Stimulated activated CD4-positive, alpha-beta T cell treated with anti-CD3 and anti-CD28 coated beads, Interleukin-15, amount 100 ng/mL, for 24 hours (primary cell): ENCODE measurements at places on chromosomes 5 and 9.

DNA sequence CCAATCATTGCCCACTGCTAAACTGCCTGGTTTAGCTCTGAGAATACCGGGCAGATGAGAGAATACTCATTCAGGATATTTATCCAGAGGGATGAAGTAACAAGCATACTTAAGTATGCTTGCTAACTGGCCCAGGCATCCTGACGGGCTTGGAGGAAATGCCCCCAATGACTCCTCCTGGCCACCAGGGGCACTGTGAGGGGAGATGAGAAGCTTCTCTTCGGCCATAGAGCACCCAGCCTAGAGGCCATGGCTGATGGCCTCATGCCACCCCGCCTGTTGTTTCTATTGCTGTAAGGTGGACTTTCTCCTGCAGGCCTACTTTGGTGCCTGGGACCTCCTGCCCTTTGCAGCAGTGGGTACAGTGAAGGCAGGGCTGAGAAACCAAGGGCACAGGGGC, 134.5 kb upstream of the FSTL4 start:
- peak; percentile 33 for DNase-seq

GRCh38 chr9:137014776-137015539, 13.1 kb downstream of the ABCA2 start:
- DNase-seq, result no peak

GRCh38 chr9:9389904-9390303, 1222.9 kb downstream of the PTPRD start:
- DNase-seq, result no peak

GRCh38 chr5:68319706-68320412, 104.3 kb downstream of the PIK3R1 start:
- DNase-seq, result no peak

GRCh38 chr9:22131817-22132216, 122.7 kb upstream of the CDKN2B start:
- no peak for DNase-seq

GRCh38 chr5:108818613-108819272, 71.0 kb downstream of the FER start:
- no peak for DNase-seq

GRCh38 chr9:90059436-90059835, 454.6 kb downstream of the GADD45G start:
- no peak for DNase-seq

DNA sequence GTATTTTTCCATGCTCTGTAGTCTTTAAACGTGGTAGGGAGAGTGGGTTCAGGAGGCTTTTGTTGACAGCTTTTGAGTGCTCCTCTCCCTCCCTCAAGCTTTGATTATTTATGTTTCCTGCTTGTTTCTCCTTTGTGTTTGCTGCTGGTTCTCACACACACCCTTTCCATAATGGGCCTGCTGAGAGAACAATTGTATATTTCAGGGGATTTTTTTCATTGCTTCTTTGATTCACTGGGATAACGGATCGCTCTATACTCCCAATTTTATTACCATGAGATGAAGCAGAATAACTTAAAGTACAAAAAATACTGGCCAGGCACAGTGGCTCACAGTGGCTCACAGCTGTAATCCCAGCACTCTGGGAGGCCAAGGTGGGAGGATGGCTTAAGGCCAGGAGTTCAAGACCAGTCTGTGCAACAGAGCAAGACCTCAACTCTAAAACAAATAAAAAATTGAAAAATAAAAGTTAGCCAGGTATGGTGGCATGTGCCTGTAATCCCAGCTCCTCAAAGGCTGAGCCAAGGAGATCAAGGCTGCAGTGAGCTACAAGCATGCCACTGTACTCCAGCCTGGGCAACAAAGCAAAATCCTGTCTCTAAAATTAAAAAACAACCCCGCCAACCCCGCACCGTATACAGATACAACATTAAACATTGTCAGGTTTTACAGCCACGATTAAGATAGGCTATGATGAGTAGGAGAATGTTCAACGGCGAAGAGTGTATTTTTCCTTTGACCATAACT, 66.9 kb downstream of the USP20 start:
- DNase-seq, result no peak

GRCh38 chr9:114283551-114284111, 39.3 kb upstream of the ORM1 start:
- DNase-seq, result no peak

GRCh38 chr9:136661641-136662325, 933 bp upstream of the EGFL7 start:
- DNase-seq, result no peak

DNA sequence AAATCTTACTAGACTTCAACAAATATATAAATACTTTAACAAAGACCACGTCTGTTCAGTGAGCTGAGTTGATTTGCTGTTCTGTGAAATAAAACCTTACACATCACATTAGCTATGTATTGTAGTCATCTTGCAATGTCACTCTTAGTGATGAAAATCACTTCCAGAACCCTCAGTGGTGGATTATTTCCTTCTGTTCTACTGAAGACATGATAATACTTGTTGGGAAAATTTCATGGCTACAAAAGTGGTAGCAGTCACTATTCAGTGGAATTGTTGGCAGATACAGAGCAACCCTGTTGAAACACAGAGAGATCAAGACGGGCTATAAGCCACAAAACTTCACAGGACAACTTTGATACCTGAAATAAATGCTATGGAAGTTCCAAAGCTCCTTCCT, 26.7 kb upstream of the FAM169A start:
- no peak for DNase-seq

- no peak for DNase-seq
Measured at GRCh38 chr5:36156121-36156601, 4.2 kb downstream of the SKP2 start.

DNA sequence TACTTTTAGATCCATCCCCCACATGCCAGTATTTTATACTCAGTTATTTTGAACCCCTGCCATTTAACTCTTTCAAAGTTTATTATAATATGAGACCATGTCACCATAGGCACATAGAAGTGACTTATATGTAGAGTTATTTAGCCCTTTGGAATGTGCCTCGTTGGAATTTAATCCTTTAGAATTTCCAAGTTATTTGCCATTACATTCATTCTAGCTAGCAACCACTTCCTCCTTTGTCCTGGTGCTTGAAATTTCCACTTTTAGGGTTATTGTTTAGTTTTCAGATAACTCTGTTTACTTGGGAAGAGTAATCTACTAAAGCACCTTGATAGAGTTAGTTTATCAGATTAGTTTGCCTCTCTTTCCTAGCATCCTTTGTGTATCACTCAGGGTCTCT, 82.8 kb upstream of the TLE1 start:
- DNase-seq, result no peak

- peak; percentile 36 for DNase-seq
Measured at GRCh38 chr5:14706615-14707021, 42.1 kb downstream of the OTULIN start.

DNA sequence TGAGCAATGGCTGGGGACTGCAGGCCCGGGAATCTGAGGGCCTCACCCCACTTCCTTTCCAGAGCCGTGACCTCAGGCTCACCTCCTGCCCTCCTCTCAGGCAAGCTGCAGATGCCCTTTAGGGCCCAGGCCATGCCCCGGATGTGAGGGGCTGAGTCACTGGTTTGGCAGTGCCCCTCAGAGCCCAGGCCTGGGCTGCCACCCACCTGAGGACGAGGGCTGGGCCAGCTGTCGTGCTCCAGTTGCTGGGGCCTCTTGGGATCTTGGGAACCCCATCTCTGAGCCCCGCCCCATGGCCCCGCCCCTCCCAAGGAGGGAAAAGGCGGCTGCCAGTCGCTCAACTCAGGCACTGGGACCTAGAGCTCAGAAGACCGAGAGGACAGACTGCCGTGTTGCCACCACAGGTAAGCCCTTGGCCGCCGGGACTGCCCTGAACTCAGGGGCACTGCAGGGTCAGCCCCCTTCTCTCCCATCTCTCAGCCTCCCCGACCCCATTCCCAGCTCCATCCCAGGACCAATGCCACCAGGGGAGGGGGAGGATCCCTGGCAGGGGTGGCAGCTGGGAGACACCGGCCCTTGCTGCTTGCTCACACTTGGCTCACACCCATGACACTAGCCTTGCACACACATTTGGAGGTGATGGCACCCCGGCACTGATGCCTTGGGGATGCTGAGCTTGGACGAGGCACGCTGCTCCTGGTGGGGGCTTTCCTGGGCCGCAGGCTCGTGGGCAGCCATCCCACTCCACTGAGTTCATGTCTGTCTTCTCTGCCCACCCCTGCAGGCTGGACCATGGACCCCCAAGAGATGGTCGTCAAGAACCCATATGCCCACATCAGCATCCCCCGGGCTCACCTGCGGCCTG, at the start of gene CYSRT1:
Gene CYSRT1, plus strand, starts transcription at position 345 of the 865 bp plus-strand sequence. Its CDS starts 448 bp downstream, at position 793.
- DNase-seq, result peak; percentile 47

- no peak for DNase-seq
Measured at GRCh38 chr5:102855681-102856388, 100.7 kb downstream of the PAM start.

DNA sequence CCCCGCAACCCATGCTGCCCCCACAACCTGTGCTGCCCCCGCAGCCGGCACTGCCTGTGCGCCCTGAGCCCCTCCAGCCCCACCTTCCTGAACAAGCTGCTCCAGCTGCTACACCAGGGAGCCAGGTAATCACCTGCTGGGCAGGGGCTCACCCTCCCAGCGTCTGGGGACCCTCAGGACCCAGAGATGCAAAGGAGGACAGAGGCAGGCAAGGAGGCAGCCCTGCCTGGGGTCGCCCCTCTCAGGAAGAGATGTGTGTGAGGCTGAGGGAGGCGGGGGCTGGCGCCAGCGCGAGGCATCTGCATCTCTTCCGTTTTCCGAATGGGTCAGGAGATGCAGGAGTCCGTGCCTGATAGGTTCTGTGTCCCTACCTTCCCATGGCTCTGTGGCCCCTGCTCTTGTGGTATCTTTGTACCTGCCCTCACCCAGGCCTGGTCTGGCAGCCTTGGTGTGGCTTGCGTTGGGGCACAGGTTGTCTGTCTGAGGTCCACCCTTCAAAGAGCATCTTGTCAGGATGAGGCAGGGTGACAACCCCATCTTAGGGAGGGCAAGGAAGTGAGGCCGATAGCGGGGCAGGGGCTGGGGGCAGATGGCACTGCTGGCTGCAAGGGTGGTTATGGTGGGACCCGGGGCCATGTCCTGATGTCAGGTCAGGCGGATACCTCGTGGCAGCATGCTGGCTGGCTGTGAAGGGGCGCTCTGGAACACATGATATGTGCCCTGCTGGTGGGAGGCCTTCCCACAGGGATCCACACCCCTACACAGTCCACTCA, 75.7 kb downstream of the WNK2 start:
- DNase-seq, result no peak

GRCh38 chr9:98362624-98363252, 107.3 kb upstream of the TBC1D2 start:
- DNase-seq, result no peak

DNA sequence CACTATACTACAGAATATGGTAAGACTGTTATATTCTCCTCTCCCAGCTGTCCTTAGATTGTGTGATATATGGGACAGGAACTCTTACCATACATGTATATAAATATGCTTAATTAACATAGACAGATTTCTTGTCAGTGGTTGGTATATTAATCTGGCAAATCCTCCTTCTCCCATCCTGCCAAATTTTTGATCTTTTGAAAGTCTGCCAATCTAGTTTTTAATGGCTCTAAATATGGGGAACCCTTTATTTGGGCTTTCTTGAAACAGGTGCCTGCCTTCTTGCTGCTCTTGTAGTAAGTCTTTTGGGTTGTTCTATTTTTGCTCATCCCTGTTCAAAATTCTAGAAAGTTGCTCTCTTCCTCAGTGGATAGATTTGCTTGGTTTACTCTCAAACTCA, 63.5 kb downstream of the SPATA31D1 start:
- DNase-seq, result no peak

DNA sequence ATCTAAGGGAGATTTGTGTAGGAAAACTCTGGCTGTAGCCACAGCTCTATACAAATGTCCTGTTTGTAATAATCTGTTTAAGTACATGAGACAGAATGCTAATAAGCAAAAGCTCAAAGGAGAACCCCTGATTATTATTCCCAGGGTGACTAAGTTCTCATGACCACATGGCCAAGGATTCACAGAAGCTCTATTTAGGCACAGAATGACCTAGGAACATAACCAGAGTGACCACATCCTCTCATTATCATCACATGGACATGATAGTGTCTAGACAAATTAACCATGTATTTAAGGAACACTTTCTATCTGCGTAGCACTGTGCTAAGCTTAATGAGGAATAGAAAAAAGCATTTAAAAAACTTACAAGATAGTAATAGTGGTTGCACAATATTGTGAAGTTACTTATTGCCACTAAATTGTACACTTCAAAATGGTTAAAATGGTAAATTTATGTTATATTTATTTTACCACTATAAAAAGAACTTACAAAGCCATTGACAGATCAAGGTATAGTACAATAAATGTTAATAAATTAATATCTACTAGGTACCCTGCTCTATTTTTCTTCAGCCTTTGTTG, 56.3 kb downstream of the STX17 start:
- DNase-seq, result no peak

GRCh38 chr9:133164191-133164590, 477 bp upstream of the GBGT1 start:
- DNase-seq, result no peak

GRCh38 chr5:123976379-123977033, 464.5 kb downstream of the CSNK1G3 start:
- DNase-seq, result no peak

DNA sequence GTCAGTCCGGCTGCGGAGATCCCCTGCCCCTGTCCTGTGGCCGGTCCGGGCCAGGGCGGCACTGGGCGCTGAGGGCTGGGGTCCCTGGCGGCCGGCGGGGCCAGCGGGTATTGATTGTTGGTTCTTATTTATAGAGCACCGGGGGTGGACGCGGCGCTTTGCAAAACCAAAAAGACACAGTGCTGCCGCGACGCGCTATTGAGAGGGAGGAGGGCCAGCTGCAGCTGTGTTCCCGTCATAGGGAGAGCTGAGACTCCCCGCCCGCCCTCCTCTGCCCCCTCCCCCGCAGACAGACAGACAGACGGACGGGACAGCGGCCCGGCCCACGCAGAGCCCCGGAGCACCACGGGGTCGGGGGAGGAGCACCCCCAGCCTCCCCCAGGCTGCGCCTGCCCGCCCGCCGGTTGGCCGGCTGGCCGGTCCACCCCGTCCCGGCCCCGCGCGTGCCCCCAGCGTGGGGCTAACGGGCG, 2.5 kb downstream of the LRRC26 start:
- DNase-seq, result no peak

GRCh38 chr9:105255421-105255820, 11.0 kb downstream of the SLC44A1 start:
- no peak for DNase-seq

DNA sequence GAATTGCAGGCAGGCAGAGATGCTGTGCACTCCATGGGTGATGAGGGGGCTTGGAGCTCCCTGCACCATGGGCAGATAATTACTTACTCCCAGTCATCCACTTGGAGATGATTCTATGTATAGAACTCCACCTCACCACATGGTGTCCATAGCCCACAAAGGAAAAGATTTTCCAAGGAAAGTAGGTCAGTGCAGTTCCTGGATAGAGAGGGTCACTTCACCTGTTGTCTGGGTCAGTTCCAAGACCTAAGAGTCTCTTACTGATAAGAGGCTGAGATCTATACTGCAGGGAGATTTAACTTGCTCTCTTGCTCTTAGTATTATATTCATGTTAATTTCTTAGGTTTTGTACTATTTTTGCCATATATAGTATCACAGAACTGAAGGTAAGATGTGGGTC, 113.9 kb upstream of the BRINP1 start:
- no peak for DNase-seq
